ENCODE measurements at places on chromosomes 11 and 22. TPM values are rescaled to one million over a fixed set of nuclear protein-coding genes. Genes with fewer than 3 reads are reported as not detected.

GRCh38 chr11:106302416-106302815, 225.0 kb downstream of the AASDHPPT start:
- no peak for DNase-seq

The SHISAL1 gene
- total RNA-seq: 0.84 TPM

The TRIM6 gene
- total RNA-seq: 6.2 TPM

DNA sequence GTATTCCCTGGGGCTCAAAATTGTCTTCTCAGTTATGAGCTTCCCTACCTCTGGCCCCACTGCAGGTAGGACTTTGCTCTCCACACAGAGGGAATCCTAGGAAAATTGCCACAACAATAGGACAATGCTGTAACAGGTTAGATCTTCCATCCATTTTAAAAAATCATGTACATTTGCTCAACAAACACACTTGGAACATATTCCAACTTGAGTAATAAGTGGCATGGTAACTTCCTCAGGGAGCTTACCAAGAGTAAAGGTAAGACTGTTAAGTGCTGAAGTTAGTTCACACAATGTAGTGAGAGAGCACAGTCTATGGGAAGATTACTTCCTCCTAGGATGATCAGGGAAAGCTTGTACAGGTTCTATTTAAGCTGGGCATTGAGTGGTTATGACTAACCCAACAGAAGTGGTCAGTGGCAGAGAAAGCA, 78.9 kb upstream of the BIRC3 start:
- DNase-seq: no peak

The TLCD5 gene
- total RNA-seq: 5.2 TPM

DNA sequence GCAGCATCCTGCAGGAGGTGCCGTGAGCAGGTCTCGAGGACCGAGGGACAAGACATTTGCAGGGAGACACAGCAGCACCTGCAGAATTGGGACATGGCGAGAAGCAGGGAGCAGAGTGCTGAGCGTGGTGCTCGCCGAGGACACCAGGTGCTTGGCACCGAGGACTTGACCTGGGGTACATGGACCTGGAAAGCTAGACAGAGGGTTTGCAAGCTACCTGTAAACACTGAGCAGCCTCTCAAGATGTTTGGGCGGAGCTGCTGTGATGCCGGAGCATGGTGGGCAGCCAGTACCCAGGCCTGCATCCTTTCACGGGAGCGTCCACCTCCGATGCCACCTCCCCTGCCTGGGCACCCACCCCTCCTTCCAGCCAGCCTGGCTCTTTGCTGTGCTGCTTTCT, 773.2 kb downstream of the TBC1D22A start:
- no peak for DNase-seq

The UVRAG gene
- 36.0 TPM for total RNA-seq

GRCh38 chr22:19383292-19383691, 48.2 kb downstream of the HIRA start:
- no peak for DNase-seq

The MS4A3 gene
- total RNA-seq: 0.73 TPM

DNA sequence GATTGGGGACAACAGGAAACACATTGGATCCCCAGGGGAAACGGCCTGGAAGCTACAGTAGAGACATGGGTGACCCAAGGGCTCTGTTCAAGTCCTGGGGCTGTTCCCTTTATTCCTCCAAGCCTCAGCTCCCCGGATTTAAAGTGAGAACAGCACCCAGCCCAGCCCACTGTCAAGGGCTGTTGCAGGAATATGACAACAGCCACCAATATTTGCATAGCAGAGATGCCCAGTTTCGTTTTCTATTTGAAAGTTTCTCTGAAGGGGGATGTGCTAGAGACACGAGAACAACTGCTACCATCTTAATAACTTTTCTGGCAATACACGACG, 81.1 kb upstream of the WNT7B start:
- no peak for DNase-seq

- no peak for DNase-seq
These were observed 109.3 kb downstream of the ARFGAP2 start for GRCh38 chr11:47067401-47067800.

The NLRP14 gene
- total RNA-seq: 0.10 TPM

The LMO1 gene
- not detected for total RNA-seq

The RAB3IL1 gene
- 13.3 TPM for total RNA-seq

The KRTAP5-1 gene
- not detected for total RNA-seq

The B3GAT1 gene
- 0.32 TPM for total RNA-seq

The F2 gene
- total RNA-seq: not detected

- DNase-seq: no peak
These were observed 6.7 kb downstream of the ZBTB44 start for GRCh38 chr11:130308059-130308458.

DNA sequence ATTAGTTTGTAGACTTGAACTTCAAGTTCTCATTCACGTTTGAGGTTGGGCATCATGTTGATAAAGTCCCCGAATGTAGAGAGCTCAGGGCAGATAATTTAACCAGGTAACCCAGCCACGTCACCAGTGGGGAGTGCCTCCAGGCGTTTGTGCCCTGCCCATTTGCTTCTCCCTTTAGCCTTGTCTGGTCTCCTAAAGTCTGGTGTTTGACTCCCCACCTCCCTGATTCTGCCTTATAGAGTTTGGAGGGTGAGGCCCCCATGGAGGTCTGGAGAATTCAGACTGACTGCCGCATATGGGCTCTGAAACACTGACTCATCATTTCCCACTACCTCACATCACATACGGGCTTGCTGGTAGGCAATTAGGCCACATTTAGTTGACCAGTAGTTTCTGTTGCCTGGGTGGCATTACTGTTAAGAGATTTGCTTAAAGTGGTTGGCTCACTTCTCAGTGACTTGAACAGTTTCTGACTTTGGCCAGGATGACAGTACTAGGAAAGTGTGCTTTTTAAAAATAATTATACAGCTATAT, 99.3 kb upstream of the GAL start:
- no peak for DNase-seq

- DNase-seq: no peak
These were observed 189.3 kb upstream of the MTMR2 start for GRCh38 chr11:96113193-96113681.

GRCh38 chr11:13851691-13852090, 110.8 kb upstream of the SPON1 start:
- DNase-seq: no peak

The GUCY1A2 gene
- 15.6 TPM for total RNA-seq

DNA sequence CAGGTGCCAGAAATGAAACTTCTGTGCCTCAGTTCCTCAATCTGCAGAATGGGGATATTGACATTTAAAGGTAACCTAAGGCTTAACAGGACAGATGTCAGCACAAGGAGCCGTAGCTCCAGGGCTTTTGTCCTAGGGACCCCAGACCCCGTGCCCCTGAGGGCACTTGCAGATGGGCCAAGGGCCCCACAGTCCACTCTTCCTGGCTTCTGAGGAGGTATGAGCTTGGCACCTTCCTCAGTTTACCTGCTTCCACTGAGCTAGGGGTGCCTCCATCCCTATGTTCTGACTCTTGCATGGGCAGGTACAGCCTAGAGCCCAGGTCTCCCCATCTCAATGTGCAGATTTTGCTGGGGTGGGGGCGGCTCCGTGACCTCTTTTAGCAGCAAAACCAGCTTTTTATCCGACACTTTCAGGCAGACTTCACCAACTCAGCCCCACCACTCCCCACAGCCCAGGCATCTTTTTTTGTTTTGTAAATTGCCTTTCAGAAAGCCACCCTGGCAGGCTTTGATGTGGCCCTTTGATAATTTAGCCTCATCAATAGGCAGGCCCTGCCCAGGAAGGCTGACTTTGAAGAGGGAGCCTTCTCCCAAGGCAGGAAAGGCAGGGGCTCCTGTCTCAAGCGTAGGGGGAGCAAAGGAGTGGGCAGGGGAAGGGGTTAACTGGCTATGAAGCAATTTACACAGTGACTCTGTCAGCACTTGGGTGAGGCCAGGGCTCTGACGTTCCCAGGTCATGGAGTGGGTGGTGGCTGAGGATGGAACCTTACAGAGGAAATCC, 23.7 kb upstream of the FGF3 start:
- no peak for DNase-seq

DNA sequence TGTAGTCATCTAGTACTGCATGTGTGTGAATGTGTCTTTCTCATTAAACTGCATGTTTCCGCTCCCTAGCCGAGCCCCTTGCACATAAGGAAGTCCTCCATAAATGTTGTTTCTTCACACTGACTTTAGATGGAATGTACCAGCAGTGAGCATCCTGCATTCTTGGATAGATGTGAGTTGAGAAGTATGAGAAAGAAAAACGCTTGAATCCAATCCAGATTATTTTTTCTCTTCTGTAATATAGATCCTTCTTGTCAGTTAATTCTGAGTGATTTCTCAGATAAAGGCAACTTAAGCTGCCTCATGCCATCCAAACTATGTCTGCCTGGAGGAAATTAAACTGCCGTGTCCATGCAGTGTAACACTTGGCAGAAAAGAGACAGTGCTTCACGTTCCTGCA, 268.1 kb upstream of the ISX start:
- DNase-seq: no peak

- DNase-seq: no peak
These were observed 36.1 kb downstream of the GNB1L start for GRCh38 chr22:19818324-19819207.

The MFRP gene
- total RNA-seq: not detected

The KCNJ1 gene
- total RNA-seq: not detected

GRCh38 chr22:39383841-39384625, 15.5 kb upstream of the TAB1 start:
- no peak for DNase-seq

GRCh38 chr11:59403546-59403945, 22.7 kb downstream of the OR5A2 start:
- no peak for DNase-seq

DNA sequence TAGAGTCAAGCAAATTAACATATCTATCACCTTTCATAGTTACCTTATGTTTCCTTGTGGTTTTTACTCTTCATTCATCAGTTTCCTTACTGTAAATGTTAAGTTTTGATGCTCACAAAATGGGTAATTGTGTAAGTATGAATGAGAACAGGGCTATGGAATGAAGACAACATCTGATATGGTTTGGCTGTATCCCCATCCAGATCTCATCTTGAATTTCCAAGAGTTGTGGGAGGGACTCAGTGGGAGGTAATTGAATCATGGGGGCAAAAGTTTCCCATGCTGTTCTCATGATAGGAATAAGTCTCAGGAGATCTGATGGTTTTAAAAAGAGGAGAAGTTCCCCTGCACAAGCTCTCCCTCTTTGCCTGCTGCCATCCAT, 107.6 kb downstream of the CCDC34 start:
- DNase-seq: no peak

- no peak for DNase-seq
These were observed 240.6 kb downstream of the ETS1 start for GRCh38 chr11:128346804-128347203.

The AP5B1 gene
- 39.0 TPM for total RNA-seq

The RIMBP3B gene
- 0.10 TPM for total RNA-seq

DNA sequence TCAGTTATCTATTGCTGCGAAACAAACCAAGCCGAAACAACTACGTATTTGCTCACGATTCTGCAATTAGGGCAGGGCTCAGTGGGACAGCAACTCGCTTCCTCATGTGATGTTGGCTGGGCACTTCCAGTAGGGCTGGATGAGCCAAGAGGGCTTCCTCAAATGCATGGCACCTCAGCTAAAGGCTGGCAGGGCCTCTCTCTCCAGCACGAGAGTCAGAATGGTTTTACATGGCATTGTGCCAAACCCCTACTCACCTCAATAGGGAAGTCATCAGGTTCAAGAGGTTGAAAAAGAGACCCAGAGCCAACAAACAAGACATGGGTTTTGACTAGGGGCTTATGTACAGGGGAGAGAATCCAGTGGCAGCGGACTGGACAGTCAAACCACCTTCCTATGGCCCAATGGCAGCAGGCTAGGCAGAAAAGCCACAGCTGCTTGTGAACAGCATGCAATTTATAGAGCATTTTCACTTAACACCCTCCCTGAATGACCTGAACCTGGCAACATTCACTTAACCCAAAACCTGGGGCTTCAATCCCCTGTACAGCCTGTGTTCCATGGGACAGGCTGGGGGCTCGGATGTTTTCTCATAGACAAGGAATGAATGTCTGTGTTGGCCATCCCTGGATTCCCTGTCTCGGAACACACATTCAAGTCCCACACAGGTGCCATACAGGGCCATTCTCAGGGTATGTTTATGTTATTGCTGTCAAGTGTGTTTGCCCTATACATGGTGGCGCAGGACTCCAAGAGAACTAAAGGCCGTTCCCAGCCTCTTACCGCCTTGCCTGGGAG, 154.2 kb upstream of the NAV2 start:
- no peak for DNase-seq

The HDAC10 gene
- 39.1 TPM for total RNA-seq

DNA sequence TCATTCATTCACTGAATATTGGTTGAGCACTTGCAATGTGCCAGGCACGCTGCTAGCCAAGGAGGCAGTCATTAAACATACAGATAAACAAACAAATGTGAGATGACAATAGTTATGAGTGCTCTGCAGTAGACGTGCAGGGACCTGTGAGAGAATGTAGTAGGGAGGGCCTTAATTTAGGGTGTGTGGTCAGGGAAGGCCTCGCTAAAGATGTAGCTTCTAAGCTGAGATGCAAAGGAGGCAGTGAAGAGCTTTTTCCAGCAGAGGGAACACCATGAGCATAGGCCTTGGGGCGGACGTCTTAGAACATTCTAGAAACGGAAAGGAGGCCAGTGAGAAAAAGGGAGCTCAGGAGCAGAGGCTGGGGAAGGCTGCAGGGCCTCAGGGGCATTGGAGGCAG, 789 bp upstream of the NCF4 start:
- no peak for DNase-seq

DNA sequence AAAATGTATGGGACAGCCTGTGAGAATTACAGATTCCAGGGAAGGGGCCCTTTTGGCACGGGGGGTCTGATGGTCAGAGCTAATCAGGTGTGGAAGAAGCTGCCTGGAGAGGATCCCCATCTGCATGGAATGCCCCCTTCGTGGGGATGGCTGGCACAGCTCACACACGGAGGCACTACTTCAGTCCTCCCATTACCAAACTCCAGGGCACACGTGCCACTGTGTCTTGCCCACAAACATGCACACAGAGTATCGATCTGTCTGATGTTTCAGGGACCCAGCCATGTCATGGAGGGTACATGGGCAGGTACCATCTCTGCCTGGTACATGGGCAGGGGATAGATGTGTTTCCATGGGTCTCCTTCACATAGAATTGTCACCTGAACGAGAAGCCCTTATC, 14.7 kb downstream of the KCNQ1OT1 start:
- DNase-seq: no peak

- DNase-seq: no peak
These were observed 1686.8 kb downstream of the LRRC4C start for GRCh38 chr11:39772525-39773137.

DNA sequence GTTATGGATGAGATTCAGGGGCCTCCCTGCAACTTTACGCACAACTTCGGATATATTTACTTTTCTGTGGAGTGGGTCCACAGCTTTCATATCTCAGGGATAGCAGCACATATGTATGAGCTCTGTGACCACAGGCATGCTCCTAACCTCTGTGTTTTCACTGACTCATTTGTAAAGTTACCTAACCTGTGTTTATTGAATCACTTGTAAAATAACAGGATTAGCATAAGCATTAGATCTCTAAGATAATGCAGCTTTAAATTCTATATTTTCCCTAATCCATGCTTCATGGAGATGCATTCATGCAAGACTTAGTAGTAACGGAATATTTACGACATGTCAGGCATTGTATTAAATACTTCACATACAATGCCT, 47.9 kb upstream of the DDI1 start:
- no peak for DNase-seq

GRCh38 chr11:6099577-6099976, 7.9 kb upstream of the OR56B4 start:
- no peak for DNase-seq

Data from left lung (tissue), 14 donors.